ENCODE measurements at places on chromosomes 7 and 10.

GRCh38 chr10:93695740-93696139 lies 6.7 kb downstream of the FRA10AC1 start:
- no peak for DNase-seq

DNA sequence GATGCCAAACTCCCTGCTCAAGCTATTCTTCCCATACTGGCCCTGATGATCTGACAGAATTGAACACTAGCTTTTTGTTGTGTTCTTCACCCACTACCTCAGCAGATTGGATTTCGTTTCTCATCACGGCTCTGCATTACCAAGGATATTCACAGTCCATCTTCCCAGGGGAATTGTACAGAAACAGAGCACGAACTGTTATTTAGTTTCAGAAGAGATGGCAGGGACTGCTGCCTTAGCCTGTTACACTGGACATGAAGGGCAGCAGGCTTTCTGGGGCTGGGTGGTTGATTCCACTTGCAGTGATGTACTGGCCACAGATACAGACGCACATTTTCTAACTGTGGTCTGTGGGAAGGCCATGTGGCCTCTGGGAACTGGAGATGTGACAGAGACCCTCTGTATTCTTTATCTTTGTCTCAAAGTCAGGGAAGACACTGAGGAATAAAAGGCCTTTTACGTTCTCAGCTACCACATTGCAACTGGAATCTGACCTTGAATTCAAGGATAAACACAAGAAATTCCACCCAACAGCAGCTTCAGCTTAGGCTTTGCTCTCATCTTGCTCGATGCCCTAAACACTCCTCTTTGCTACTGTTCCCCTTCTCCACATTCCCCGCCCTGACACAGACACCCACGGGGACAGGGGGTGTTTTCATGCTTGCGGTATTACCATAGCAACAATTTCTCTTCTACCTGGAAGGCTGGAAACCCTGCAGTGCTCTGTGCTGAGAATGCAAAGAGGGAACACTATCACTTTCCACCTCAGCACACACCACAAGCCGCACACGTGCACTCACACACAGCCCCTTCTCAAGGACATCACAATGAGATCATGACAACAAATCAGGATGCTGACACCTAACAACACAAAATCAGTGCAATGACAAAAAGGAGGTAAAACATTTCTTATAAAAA lies 81.7 kb downstream of the RNF216 start:
- DNase-seq = no peak

DNA sequence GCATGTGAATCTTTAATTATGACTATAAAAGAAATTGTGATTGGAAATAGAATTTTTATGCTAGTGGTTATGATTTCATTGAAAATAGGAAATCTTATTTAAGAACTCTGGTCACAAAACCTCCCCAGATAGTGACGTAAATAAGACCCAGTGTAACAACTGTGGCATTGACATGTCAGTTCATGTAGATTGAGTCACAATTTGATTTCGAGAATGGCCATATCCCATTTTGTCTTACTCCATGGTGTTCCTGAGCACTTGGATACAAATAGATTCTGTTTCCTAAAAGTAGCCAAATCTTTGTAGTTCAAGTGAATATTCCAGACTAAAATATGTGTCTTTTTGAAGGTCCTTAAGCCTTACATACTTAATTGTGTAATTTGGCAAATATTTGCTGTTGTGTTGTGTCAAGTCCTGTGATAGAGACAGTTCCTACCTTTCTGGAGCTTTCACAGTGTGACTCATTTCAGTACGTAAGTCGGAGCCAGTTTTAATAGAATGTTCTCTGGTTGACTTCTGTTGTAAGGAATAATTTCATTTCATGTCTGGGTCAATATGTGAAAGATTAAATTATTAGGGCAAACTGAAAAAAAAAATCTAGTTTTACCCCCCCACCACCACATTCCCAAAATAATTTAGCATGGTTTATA lies 37.1 kb upstream of the TOMM7 start:
- DNase-seq = no peak

DNA sequence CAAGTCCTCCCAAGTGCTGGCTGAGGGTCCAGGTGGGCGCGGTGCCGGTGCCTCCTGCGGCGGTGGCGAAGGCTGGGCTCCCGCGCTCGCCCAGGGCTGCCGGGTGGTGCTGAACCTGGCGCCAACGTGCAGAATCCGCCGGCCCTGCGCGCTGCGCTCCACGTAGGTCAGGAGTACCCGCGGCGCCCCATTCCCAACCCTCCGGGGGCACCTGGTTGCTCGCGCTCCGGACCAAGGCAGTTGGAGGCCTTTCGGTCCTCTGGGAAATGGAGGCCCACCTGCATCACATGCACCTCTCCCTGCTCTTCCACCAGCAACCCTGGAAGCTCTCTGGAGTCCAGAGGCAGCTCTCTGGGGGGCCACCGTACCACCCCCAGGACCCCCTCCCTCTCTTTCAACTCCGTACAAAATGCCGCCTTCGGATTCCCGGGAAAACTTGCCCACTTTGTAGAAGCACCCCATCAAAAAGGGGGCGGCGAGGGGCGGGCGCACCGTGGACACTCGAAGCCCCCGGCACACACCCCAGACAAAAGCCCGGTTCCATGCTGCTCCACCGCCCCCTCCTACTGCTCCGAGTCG lies 745 bp downstream of the SLC16A9 start:
- peak; percentile 46 for DNase-seq

GRCh38 chr7:102140952-102141370 lies 145.7 kb upstream of the SH2B2 start:
- peak; percentile 49 for DNase-seq

DNA sequence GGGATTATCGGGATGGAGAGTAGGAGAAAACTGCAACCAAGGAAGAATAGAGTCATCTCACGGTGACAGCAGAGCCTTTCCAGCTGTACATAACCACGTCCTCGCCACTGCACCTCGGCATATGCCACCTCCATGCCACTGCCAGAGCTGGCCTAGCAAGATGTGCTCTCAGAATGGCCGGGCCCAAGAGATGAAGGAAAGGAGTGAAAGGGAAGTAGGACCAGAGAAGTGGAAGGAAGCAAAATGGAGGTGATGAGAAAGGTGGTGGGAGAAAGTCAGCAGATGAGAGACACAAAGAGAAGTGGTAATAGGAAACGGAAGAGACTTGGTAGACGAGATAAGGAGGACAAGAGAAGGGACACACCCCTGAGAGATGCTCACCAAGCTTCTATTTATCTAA lies 8.0 kb upstream of the CALU start:
- peak; percentile 61 for DNase-seq

DNA sequence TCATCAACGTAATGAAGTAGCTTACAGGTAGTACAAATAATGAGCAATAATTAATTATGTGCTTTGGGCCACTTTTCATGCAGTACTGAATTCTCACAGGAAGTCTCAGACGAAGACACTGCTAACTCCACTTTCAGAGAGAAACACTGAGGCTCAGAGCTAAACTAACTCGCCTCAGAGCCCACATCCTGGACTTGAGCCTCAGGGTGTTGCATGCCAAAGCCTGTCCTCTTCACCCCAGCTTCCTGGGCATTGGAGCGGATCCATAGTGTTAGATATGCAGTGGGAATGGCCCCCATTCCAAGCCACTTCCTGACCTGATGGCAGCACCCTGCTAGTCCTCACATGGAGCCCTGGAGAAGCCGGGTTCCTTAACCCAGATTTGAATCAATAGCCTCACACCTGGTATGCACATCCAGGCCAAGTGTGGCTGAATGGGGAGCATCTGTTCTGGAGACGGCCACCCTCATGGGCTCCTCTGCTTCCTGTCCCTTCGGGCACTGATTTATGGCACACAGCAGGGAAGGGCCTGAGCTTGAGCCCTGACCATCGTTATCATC lies 265.1 kb upstream of the ZNF32 start:
- no peak for DNase-seq

DNA sequence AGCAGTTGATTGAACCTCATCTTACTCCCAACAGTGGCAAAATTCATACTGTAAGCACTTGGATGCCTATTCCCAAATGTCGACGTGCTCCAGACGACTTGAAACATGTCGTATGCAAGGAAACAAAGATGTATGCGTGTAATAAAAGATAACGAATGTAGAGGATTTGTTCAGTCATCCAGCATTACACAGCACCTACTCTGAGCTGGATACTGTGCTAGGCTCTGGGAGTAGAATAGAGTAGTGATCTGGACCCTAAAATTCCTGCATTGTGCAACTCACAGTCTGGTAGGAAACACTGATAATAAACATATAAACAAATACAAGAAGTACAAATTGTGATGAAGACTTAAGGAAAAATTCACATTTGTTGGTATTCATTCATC lies 5.6 kb upstream of the TBX20 start:
- no peak for DNase-seq

- no peak for DNase-seq
Observed at GRCh38 chr7:55276572-55277295, 88.4 kb upstream of the LANCL2 start.

DNA sequence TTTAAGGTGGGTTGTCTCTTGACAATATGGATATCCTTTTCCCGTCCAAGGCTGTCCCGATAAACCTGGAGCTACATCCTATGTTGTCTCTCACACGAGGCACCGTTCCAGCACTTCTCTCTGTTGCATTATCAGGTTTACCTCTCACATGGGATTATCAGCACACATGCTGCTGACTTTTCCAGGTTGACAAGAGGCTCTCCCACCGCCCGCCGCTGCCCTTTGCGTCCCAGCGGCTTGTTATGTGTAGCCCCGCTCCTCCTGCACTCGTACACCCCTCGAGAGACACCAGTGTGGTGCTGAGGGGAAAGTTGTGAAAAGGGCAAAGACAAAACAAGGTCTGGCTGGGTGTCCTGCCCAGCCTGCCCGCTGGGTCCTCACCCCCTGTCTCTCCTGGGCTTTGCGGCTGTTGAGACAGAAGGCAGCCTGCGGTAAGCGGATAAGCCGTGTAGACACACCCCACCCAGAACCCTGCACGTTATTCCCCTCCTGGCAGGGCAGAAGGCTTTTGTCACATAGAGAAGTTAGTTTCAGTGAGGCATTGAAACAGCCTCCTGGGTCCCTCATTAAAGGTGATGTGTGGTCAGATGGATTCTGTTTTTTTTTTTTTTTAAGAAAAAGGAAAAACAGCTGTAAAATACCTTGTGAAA lies 38.7 kb downstream of the UBE3C start:
- DNase-seq = peak; percentile 88

DNA sequence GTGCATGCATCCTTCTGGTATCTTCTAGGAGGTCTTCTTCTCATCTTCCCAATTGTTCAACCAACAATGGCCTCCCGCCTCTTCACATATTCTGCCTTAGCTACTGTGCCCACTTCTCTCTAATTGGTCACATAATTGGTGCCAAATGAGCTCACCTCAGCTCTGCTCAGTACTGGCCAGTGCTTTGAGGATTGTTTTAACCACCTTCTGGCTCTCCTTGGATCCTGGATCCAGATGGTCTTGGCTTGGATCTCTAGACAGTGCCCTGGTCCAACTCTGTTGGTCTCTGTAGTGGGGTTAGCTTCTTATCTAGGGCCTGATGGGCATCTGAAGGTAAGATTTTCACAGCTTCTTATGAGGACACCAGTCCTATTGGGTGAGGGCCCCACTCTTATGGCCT lies 820.8 kb downstream of the TYW1 start:
- no peak for DNase-seq

DNA sequence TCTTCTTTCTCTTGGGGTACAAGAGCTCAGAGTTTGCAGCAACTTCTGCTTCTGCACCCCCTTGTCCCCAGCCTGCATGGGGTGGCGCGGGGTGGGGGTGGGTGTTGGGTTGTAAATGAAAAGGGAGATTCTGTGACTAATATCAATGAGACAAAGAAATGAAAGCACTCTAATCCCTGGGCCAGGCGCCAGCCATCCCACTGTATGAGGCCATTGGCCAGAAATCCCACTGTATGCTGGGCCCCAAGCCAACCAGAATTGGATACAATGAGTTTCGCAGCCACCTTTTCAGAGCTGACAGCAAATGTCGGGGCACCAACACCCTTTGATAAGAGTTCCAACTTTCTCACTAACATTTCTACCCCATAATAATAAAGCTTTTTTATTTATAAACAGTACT lies 10.9 kb upstream of the PTN start:
- no peak for DNase-seq

- DNase-seq = no peak
Observed at GRCh38 chr10:132815168-132815857, 29.4 kb upstream of the NKX6-2 start.
